OCI-LY7 (cell line): ENCODE measurements at places on chromosomes 3 and 15. TPM values are rescaled to one million over a fixed set of nuclear protein-coding genes. Genes with fewer than 3 reads are reported as not detected.

Gene CCR3
- total RNA-seq: not detected in 2 replicates

Gene SIDT1
- total RNA-seq: 7.3 and 8.6 TPM in 2 replicates

Gene P2RY14
- total RNA-seq: not detected in 2 replicates

Gene TRIM42
- total RNA-seq: not detected in 2 replicates

Gene CPLX3
- 1.5 and 2.1 TPM in 2 replicates for total RNA-seq
